ENCODE measurements at places on chromosomes 6 and 20.
A peak's percentile ranks its signal among the peaks of the same experiment; 100 is the strongest.

DNA sequence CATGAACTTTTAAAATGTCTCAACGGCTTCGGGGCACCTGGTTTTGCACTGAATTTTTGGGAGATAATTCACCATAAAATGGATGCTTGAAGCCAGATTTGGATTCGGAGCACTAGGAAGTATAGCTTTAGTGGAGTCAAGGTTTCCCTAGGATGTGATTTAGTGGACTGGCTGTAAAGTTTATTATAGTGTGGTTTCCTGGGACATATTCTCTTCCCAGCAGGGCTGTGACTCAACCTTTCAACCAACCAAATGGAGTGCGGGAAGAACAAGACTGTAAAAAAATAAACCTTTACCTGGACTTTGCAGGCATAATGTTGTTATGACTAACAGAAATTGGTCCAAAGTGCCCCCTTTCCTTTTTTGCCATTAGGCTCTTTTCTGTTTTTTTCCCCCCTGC is 327.4 kb upstream of the MAN1A1 start:
- no peak for DNase-seq

GRCh38 chr6:30152016-30152673 is 8.9 kb downstream of the TRIM10 start:
- no peak for DNase-seq

DNA sequence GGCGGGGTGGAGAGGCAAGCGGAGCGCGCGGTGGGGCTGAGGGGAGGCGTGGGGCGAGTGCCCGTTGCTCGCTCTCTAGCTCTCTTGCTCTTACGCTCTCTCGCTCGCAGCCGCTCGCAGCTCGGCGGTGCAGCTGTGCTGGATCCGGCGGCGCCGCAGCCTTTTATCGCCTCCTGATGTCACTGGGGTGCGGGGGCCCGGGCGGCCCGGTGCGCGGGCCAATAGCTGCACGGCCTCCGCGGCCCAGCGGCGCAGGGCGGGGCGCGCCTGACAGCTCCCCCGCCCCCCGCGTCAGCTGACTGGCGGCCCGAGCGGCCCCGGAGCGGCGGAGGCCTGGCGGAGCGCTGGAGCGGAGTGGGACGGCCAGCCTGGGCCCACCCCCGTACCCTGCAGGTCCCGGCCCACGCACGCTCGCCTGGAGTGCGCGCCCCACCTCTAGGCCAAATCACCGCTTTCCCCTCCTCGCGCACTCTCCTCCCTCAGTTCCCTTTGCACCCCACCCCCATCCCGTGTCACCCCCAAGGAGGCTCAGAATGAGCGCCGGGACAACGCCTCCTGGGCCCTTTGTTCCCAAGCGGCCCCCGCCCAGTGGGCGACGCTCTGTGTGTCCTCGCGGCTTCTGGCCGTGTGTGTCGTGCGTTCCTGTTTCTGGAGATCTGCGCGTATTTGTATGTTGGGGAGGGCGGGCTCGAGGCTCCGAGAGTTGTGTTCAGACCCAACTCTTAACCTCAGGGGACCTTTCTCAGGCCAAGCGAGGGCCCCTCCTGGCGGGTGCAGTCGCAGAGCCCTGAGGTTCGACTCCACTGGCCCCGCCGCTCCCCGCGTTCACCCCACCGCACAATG is at the start of gene MAFB:
Gene MAFB (minus strand): TSS at position 137 of the 843 bp plus-strand sequence. CDS start 386 bp downstream, outside the sequence.
- no peak for DNase-seq

GRCh38 chr20:43722153-43722505 is 4.7 kb downstream of the GTSF1L start:
- DNase-seq: no peak

DNA sequence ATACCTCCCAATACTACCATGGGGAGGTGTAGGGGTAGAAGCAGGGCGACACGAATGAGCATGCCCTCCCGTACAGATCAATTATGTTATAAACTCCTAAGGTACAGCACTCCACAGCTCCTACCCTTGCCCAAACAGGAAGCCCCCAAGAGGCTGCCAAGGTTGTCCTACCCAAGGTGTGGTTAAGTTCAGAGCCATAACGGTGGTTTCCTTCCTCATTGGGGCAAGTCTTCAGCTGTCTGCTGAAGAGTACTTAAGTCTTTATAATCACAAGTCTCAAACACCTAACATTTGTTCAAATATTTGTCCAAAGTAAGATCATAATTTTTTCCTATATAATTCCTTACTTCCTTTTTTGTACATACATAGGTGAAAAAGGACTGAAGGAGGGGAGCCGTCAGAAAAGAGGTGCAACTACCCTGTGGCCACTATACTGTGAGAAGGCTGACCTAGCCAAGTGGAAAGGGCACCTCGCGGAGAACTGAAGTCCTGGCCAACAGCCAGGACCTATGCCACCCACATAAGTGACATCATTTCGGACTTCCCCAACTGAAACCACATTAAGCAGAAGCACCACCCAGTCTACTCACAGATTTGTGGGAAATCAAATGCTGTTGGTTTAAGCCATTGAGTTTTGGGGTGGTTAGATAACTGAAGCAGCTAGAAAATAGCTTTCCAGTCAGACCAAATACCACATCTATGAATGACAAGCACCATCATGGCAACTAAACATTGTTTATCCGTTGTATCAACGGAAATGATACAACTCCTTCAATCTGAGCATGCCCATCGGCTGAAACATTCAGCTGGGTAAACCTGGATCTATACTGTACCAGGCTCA is 2.9 kb upstream of the RAB22A start:
- DNase-seq: peak; percentile 48
